ENCODE measurements at places on chromosomes 13 and 19. TPM values are rescaled to one million over a fixed set of nuclear protein-coding genes. Genes with fewer than 3 reads are reported as not detected.

GRCh38 chr19:57583521-57584416, at the start of gene ZIK1:
TSS of gene ZIK1 (plus strand) at chr19:57584145. CDS start at chr19:57584357, 212 bp downstream.
- H3K36me3 ChIP-seq = peaks cover 9% of the 10 kb centered on the region
- H3K27ac ChIP-seq = no peak within 1 kb of the TSS
- no peaks in the 10 kb centered on the region for H3K4me1 ChIP-seq
- no peaks in the 10 kb centered on the region for H3K27me3 ChIP-seq
- peak; percentile 94 for DNase-seq

DNA sequence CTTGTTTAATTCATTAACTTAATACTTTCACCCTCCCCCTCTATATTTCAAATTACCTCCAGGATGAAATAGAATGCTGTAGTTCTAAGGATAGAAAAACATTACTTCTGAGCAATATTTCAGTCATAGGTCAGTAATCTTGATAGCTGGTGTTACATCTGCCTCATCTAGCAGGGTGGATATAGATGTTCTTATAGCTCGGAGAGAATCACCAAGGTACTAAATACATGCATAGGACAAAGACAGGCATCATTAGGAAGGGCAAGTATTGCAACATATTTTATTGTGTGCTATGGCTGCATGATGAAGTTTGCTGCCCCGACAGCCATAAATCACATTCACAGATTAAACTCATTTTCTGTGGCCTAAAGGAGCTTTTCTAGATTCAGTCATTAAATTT, 601.0 kb downstream of the FGF9 start:
- H3K27ac ChIP-seq = no peak overlapping the region
- no peaks in the 10 kb centered on the region for H3K36me3 ChIP-seq
- no peak for DNase-seq
- no peak overlapping the region for H3K4me3 ChIP-seq
- no peaks in the 10 kb centered on the region for H3K27me3 ChIP-seq
- no peaks in the 10 kb centered on the region for H3K4me1 ChIP-seq

DNA sequence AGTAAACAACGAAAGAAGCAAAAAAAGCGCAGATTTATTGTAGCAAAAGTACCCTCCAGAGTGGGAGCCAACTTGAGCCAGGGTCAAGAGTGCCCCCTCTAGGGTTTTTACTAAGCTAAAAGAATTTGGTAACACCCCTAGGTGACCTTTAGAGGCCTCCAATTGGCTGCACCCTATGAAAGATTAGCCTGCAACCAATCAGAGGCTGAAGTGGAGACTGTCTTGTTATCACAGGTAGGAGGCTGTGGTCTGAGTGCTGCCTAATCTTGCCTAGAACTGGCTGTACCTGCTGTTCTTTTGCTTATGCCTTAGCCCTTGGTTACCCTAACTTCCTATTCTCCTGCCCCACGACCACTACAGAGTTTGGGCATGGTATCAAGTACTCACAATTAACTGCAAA, 38.3 kb downstream of the ANKRD10 start:
- DNase-seq = no peak
- H3K4me3 ChIP-seq = no peak overlapping the region
- no peaks in the 10 kb centered on the region for H3K36me3 ChIP-seq
- H3K27me3 ChIP-seq = no peaks in the 10 kb centered on the region
- H3K27ac ChIP-seq = no peak overlapping the region
- H3K4me1 ChIP-seq = no peaks in the 10 kb centered on the region

DNA sequence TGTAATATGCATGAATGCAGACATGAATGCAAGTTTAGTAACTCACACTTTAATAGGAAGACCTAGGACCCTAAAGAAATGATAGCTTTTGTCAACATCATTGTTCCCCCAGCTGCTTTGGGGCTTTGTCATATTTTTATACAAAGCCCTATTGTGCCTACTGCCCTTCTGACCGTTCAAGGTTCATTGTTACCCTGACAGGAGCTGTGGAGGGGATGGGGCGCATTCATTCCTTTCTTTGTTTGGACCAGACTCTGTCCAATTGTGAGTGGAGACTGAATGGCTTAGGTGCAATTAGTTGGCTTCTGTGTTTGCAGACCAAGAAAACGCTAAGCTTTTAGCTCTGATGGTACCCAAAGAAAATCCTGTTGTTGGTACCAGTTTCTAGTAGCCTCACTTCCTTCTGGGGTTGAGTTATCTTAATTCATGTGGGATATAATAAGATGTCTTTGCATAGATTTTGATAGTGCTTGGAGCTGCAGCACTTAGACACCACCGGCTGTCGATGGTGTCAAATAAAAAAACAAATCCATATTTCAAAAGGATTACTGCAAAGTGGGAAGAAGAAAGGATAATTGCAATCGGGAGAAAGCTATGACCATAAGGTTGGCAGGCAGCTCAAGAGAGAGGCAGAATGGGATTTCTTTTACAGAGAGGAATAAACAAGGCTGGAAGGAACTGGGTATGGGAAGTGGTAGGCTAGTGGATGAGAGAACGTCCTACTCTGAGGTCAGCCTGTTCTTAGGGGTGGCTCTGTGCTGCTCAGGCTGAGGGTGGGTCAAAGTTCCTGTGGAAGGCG, 133.9 kb upstream of the TMTC4 start:
- no peaks in the 10 kb centered on the region for H3K4me1 ChIP-seq
- no peaks in the 10 kb centered on the region for H3K36me3 ChIP-seq
- DNase-seq = no peak
- H3K27ac ChIP-seq = no peak overlapping the region
- H3K4me3 ChIP-seq = no peak overlapping the region
- no peaks in the 10 kb centered on the region for H3K27me3 ChIP-seq

DNA sequence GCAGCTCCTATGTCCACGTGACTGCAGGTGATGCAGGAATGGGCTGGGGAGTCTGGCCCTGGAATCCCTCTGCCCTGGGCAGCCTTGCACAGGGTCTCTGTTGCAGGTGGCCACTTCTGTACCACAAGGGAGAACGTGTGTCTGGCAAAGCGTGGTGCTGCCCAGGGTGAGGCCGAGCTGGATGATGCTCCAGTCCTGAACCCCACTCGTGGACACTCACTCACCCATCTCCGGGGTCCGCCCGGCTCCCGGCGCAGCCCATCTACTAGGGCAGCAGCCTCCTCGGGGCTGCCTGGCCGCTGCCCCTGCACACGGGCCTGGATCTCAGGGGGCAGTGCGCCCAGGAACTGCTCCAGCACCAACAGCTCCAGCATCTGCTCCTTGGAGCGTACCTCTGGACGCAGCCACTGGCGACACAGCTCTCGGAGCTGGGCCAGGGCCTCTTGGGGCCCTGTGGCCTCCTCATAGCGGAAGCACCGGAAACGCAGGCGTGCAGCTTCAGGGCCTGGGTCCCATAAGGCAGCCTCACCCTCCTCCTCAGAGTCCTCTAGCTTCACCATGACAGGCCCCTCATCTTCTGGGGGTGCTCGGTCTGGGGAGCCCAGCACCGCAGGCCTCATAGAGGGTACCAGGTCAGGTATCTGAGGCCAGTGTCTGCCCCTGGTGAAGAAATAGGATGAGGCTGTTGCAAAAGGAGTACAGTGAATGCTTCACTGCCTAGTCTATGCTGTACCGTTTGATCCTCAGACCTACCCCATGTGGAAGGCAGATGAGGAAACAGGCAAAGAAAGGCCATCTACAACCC, 2.2 kb downstream of the MZF1 start:
- peak; percentile 51 for DNase-seq
- H3K36me3 ChIP-seq = no peaks in the 10 kb centered on the region
- no peak overlapping the region for H3K27ac ChIP-seq
- no peak overlapping the region for H3K4me3 ChIP-seq
- no peaks in the 10 kb centered on the region for H3K4me1 ChIP-seq

DNA sequence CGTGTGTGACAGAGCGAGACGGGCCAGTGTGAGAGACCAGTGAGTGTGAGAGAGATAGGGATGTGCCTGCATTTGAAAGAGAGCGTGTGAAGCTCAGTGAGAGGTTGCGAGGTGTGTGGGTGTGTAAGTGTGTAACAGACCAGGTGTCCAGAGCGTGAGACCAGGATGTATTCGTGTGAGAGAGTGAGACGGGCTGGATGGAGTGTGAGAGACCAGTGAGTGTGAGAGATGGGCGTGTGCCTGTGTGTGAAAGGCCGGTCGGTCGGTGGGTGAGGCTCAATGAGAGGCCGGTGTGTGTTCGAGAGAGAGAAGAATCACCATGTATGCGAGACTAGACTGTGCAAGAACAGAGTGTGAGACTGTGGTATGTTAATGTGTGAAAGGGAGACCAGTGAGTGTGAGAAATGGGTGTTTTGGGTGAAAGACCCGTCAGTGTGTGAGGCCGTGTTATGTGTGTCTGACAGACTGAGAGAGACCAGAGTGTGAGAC, 679 bp downstream of the ZNF471 start:
- no peak for DNase-seq
- H3K4me1 ChIP-seq = no peaks in the 10 kb centered on the region
- no peaks in the 10 kb centered on the region for H3K36me3 ChIP-seq

The CD79A gene
- total RNA-seq = 0.96 TPM

The DCLK1 gene
- total RNA-seq = 47.4 TPM

The CPT1C gene
- total RNA-seq = 24.4 TPM

The RPS16 gene
- 1,273 TPM for total RNA-seq

The PDX1 gene
- not detected for total RNA-seq

The CASP14 gene
- not detected for total RNA-seq

Data from aorta (tissue), 5 donors.